HuH-7.5 (cell line): ENCODE measurements at places on chromosomes 16 and 17.

GRCh38 chr17:18235743-18236256 is 10.4 kb downstream of the LLGL1 start:
- DNase-seq, result no peak

DNA sequence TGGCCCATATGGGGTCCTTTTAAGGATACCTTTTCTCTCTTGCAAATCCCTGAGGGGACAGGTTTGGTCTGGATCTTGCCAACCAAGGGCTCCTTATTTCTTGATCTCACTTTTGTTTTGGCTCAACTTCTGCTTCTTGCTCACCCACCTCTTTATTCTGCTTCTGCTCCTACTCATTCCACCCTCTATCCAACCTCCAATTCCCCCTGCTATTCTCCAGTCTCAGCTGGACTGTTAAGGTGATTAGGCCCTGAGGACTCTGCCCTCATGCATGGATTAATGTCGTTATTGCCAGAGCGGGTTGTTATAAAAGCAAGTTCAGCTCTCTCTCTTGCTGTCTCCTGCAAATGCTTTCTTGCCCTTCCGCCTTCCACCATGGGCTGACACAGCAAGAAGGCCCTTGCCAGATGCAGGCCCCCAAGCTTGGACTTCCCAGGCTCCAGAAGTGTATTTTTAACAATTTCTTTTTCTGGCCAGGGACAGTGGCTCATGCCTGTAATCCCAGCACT is 29.8 kb downstream of the LAT start:
- no peak for DNase-seq

GRCh38 chr16:66534376-66534799 is 15.5 kb downstream of the TK2 start:
- no peak for DNase-seq

GRCh38 chr16:66596986-66597848 is 7.3 kb upstream of the CMTM3 start:
- DNase-seq, result no peak

DNA sequence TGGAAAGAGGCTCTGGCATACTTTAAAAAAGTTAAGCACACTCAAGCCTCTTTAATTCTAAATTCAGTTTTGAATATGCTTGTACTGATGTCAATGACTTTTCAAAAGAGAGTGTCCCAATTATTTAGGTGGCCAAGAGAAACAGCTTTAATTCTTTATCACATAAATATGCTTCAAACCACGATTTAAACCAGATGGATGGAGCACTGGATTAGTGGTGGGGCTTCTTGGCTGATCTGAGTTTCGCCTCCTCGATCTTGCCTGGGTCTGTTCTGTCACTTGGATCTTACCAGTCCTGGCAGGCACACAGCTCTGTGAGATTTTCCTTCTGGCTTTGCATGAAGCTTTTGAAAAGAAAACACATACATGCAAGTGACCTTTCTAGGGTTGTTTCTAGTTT is 467.8 kb downstream of the MAF start:
- no peak for DNase-seq
